ENCODE measurements at places on chromosomes 5 and 9. TPM values are rescaled to one million over a fixed set of nuclear protein-coding genes. Genes with fewer than 3 reads are reported as not detected.
A peak's percentile ranks its signal among the peaks of the same experiment; 100 is the strongest.

HAVCR2 gene
- 1.7 TPM for total RNA-seq

DNA sequence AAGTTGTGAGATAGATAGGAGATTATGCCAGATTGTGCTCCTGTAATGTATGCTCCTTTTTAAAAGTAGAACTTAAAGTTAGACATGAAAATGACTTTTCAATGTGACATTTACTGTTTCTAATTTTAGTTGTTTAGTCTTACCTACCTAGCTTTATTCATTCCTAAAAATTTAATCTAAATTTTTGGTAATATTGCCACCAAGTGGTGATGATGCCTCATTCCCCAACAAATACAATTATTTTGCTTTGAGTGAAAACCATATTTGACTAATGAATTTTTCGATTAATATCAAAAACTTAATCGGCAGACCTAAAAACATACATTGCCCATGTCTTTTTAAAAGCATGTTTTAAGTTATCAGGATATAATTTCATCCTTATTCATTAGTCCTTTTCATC lies 25.6 kb downstream of the PPWD1 start:
- H3K27me3 ChIP-seq: no peaks in the 10 kb centered on the region
- H3K4me1 ChIP-seq: no peaks in the 10 kb centered on the region
- H3K27ac ChIP-seq: no peak overlapping the region
- DNase-seq: no peak
- no peaks in the 10 kb centered on the region for H3K36me3 ChIP-seq

- peak overlapping the region; percentile 11 for H3K27ac ChIP-seq
- no peaks in the 10 kb centered on the region for H3K27me3 ChIP-seq
- H3K4me3 ChIP-seq: no peak overlapping the region
- peaks cover 10% of the 10 kb centered on the region for H3K4me1 ChIP-seq
- H3K36me3 ChIP-seq: no peaks in the 10 kb centered on the region
These were observed 113.6 kb downstream of the EFNA5 start for GRCh38 chr5:107557051-107557658.

- H3K27me3 ChIP-seq: no peaks in the 10 kb centered on the region
- no peak overlapping the region for H3K4me3 ChIP-seq
- DNase-seq: no peak
- peaks cover 25% of the 10 kb centered on the region for H3K4me1 ChIP-seq
- H3K27ac ChIP-seq: no peak overlapping the region
These were observed 38.6 kb upstream of the NOTCH1 start for GRCh38 chr9:136584401-136584932.

DNA sequence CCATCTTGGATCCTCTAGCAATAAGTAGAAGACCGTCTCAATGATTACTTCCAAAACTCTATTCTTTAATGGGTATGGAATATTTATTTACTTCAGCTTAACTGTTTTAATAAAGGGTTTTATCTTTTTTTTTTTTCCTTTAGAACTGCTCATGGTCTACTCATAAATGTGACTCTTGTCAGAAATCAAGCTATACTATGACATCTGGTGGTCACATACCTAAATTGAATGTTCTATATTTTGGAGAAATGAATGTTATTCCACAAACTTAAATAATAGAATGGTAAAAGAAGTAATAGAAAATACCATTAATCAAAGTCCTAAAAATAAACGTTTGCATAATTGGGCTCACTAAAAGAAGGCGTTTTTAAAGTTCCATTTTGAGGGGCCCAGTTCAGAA lies 131.2 kb upstream of the PLCXD3 start:
- no peaks in the 10 kb centered on the region for H3K36me3 ChIP-seq
- H3K4me1 ChIP-seq: no peaks in the 10 kb centered on the region
- H3K27ac ChIP-seq: no peak overlapping the region
- DNase-seq: no peak
- H3K4me3 ChIP-seq: no peak overlapping the region

DNA sequence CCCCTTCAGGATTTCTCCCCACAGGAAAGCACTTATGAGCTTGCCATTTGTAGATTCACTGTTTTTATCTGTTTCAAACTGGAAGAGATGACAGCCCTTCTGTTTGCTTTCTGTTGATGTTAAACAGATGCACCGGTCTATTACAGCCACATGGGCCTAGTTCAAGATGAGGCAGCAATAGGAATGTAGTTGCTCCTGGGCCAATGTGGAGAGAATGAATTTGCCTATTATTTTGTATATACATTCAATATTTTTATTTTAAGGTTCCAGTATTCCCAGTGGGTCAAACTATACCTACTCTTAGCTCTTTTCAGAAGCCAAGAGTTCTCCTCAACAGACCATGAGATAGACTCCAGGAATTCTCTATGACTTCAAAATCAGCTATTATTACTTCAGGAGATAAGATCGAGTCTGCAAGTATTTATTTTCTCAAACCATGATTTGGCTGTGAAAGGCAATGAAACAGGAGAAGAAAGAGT lies 461.6 kb downstream of the RASEF start:
- H3K4me1 ChIP-seq: peaks cover 63% of the 10 kb centered on the region
- H3K36me3 ChIP-seq: no peaks in the 10 kb centered on the region
- H3K27ac ChIP-seq: peak overlapping the region; percentile 48
- DNase-seq: peak; percentile 38
- H3K27me3 ChIP-seq: no peaks in the 10 kb centered on the region
- no peak overlapping the region for H3K4me3 ChIP-seq

DNA sequence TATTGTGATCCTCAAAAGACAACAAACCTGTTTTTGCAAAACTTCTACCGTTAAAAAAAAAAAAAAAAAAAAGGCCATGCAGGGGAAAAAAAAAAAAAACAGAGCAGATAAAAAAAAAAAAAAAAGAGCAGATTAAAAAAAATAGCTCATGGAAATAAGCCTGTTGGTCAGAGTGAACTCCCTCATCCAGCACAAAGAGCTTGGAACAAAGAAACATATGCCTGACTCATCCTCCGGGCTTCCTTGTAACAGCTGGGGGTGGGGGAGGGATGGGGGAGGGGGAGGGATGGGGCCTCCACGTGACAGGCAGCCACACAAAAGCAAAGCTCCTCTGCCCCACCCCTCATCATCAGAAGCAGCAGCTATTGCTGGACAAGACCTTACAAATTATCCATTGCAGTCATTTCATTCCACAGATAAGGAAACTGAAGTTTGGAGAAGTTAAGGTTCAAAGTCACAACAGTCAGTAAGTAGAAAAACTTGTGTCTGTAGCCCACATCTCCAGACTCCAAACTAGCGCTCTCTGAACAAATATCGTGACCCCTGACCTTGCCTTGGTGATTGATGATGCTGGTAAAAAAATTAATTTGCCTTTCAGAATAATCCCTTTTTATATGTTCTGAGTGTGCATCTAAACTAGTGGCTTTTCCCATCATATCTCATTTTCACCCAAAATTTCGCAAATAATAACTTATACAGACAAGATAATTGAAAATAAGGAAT lies 38.9 kb downstream of the SLC35D2 start:
- H3K4me1 ChIP-seq: peaks cover 23% of the 10 kb centered on the region
- no peaks in the 10 kb centered on the region for H3K36me3 ChIP-seq
- peak overlapping the region; percentile 79 for H3K27ac ChIP-seq

GRCh38 chr9:6552498-6553121 lies 92.9 kb downstream of the GLDC start:
- no peaks in the 10 kb centered on the region for H3K36me3 ChIP-seq
- no peaks in the 10 kb centered on the region for H3K27me3 ChIP-seq
- no peak for DNase-seq

DNA sequence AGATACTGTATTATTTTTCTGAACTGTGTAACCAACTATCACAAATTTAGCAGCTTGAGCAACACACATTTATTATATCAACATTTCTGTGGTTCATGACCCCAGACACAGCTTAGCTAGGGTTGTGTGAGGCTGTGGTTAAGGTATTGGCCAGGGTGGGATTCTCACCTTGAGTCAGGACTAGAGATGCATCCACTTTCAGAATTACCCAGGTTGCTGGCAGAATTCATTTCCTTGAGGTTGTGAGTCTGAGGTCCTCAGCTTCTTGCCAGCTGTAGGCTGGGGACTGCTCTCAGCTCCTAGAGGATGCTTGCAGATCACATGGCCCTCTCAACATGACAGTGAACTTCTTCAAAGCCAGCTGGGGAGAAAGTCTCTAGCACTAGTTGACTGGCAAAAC lies 122.5 kb upstream of the RASGRF2 start:
- no peaks in the 10 kb centered on the region for H3K4me1 ChIP-seq
- H3K27ac ChIP-seq: no peak overlapping the region
- H3K27me3 ChIP-seq: no peaks in the 10 kb centered on the region
- no peak for DNase-seq
- no peaks in the 10 kb centered on the region for H3K36me3 ChIP-seq

DNA sequence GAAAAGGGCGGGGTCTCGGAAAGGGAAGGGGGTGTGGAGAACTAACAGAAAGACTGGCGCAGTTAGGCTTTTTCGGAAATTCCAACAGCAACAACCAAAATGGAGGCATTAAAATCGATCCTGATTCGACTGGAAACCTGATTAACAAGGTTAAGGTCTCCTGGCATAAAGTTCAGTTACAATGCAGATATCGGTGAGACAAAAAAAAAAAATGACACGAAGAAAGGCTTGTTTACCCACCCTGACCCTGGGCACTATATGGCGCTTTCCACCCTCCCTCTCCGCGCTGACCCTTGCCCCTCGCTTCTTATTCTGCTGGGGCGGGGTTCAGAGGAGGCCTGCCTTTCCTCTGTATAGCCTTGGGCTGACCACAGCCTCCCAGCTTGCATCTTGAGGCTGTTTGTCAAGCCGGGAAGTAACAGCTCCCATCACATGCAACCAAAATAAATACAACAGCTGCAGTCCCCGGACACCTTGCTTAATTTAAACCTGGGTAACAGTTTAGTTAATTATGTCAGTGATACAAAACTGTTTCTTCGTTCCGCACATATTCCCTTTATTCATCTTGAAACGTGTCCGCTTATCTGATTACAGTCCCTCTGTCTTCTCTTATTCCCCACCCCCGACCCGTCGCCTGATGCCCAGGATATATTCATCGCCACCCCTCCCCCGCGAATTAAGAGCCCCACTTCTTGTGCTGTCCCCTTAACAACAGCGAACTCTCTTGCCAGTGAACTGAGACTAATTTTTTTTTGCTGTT lies 795 bp upstream of the PJA2 start:
- DNase-seq: peak; percentile 89
- no peaks in the 10 kb centered on the region for H3K27me3 ChIP-seq
- no peaks in the 10 kb centered on the region for H3K36me3 ChIP-seq
- peaks cover 9% of the 10 kb centered on the region for H3K4me1 ChIP-seq
- peak overlapping the region; percentile 26 for H3K4me3 ChIP-seq
- H3K27ac ChIP-seq: peak overlapping the region; percentile 93

Data from hepatocyte (in vitro differentiated cells).